Right forelimb (tissue), 1 donor: ENCODE measurements at places on chromosomes 6 and 20.

DNA sequence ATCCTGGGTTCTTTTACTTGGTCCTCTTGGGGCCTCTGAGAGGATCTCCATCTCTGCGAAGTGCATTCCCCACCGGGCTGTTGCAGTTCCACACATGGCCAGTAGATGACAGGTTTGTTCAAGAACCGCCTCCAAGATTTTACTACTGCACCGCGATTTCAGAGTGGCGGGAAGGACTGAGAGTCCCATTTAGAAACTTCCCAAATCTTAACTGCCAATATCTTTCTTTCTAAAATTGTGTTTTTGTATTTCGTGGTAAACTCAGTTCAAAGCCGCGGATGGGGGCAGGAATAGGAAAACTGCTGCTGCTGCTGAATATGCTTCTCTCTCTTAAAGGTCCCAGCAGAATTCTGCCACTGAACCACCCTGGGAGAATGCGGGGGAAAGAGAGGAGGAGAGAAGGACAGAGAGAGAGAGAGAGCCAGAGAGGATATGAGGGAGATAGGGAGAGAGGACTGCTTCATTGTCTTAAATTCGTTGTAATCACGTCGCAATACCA is 8.6 kb upstream of the BTNL2 start:
- DNase-seq, result peak; percentile 80

DNA sequence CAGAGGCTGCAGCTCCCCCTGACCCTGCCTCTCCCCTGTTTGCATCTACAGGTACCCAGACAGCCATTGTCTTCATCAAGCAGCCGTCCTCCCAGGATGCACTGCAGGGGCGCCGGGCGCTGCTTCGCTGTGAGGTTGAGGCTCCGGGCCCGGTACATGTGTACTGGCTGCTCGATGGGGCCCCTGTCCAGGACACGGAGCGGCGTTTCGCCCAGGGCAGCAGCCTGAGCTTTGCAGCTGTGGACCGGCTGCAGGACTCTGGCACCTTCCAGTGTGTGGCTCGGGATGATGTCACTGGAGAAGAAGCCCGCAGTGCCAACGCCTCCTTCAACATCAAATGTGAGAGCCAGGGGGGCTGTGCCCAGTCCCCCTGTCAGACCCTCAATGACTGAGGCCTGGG is 42.1 kb upstream of the SRF start:
- DNase-seq, result no peak

- DNase-seq, result no peak
Measured at GRCh38 chr6:70409216-70409615, 4.1 kb upstream of the FAM135A start.

DNA sequence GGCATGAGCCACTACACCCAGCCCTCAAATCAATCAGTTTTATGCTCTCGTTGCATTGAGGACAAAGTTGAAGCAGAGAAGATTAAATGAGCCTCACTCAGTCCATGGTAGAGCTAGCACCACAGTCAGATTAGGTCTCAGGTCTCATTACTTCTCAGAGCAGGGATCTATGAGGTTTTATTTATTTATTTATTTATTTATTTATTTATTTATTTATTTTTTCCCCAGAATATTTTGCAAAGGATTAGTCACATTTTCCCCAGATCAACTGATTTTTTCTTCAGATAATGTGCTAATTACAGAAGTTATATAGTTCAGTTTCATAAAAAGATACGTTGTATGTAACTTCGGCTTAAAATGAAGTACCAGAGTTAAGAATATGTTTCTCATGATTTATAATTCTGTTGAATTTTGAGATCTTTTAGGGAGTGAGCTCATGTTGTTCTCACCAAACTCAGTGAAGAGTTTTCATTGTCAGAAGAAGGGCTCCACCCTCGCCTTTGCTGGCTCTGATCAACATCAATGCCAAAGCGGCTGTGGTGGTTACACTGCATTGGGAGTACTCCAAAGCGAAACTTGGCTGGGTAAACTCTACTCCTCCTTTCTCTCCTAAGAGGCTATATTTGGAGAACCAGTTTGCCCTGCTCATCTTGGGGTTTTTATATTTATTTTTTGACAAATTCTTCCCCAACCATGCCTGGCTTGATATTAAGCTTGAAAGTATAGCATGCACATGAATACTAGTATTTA is 12.9 kb upstream of the ID4 start:
- DNase-seq, result no peak

GRCh38 chr6:51199105-51199552 is 380.5 kb downstream of the TFAP2B start:
- DNase-seq, result no peak

DNA sequence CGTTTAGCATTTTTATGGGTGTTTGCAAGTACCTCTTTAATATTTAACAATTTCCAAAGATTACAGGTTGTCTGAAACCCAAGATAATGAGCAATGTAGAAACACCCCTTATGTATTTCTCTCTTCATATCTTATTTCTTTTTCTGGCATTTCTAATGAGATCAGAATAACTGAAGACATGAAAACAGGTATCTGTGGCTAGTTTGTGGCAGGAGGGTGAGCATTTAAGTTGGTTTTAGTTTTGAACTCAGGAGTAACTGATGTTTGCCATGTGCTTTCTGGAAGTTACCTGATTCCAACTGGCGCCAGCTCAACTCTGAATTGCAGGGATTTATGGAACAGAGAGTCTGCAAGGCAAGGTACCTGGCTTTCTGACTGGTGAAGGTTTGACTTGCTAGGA is 35.4 kb upstream of the PRL start:
- no peak for DNase-seq

- DNase-seq, result no peak
Measured at GRCh38 chr6:29619578-29620160, 13.3 kb downstream of the GABBR1 start.

- no peak for DNase-seq
Measured at GRCh38 chr6:125738276-125738675, 11.2 kb upstream of the HEY2 start.

GRCh38 chr6:161019324-161019839 is 27.8 kb downstream of the MAP3K4 start:
- no peak for DNase-seq

- DNase-seq, result no peak
Measured at GRCh38 chr6:137678451-137678850, 184.3 kb upstream of the OLIG3 start.

DNA sequence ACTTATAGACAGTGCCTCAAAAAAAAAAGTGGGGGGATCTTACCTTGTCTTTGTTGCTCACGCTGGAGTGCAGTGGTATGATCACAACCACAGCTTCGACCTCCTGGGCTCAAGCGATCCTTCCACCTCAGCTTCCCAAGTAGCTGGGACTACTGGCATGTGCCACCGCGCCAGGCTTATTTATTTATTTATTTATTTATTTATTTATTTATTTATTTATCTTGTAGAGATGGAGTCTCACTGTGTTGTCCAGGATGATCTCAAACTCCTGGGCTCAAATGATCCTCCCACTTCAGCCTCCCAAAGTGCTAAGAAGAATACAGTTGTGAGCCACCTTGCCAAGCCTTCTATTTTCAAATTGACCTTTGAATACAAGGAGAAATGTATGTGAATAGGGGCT is 553.0 kb upstream of the BTBD3 start:
- DNase-seq, result no peak

DNA sequence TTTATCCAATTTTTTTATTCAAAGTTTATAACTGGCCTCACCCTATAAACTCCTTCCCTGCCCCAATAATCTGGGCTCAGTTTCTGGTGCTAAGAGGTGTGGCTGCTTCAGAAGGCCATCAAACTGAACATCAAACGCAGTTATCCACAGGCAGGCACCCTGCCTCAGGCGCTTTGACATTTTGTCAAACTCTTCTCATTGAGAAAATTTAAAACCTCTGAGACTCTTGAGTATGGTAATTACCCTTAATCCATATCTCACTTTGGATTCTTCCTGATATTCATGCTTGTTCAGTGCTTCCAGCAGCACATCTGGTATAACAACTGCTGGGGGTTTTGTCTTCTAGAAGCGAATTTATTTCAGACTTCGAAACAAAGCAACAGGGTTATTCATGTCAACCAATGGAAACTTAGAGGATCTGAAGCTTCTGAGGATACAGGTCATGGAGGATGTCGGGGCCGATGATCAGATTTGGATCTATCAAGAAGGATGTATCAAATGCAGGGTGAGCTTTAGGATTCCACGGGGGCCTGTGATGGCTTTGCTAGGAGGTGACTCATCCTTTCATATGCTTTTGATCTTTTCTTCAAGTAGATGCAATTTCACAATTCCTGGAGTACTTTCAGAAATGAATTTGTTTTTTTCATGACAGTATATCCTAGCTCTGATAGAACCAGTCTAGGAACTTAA is 68.2 kb downstream of the RTN4IP1 start:
- no peak for DNase-seq

DNA sequence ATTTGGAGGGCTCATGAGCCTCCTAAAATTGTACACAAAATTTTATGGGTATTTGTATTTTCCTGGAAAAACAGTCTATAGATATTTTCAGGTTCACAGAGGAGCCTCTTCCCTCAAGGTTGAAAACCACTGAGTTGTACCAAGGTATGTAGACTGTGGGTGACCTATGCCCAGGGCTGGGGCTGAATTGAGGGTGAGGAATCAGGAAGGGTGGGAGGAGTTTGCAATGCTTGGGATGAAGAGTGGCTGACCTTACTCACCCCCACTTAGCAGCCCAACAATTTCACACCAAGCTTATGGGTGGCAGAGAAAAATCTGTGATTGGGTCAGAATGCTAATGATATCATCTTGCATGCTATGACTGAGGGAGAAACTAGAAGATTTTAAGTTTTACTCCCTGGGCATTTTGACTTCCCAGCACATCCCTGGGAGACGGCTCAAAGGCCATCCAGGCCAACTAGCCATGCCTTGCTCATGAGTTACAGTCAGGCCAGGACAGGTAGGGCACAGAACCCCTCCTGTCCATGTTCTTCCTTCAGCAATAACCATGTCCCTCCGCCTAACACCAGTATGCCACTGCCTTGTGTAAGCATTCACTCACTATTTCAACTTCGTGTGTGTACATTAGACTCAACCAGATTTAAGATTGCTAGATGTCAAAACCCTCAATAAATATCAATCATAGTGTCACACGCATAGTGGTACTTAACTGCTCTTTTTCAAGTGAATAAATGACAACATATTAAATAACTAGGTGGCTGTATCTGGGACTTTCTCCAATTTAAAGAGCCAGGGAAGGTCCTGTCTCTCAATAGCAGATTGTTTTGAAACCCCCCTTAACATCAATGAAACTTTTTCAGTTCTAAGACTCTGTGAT is 16.6 kb downstream of the ADTRP start:
- no peak for DNase-seq

- peak; percentile 77 for DNase-seq
Measured at GRCh38 chr20:46681032-46681854, 8.0 kb downstream of the TP53RK start.

- DNase-seq, result no peak
Measured at GRCh38 chr20:38547288-38548085, 33.5 kb upstream of the ADIG start.

DNA sequence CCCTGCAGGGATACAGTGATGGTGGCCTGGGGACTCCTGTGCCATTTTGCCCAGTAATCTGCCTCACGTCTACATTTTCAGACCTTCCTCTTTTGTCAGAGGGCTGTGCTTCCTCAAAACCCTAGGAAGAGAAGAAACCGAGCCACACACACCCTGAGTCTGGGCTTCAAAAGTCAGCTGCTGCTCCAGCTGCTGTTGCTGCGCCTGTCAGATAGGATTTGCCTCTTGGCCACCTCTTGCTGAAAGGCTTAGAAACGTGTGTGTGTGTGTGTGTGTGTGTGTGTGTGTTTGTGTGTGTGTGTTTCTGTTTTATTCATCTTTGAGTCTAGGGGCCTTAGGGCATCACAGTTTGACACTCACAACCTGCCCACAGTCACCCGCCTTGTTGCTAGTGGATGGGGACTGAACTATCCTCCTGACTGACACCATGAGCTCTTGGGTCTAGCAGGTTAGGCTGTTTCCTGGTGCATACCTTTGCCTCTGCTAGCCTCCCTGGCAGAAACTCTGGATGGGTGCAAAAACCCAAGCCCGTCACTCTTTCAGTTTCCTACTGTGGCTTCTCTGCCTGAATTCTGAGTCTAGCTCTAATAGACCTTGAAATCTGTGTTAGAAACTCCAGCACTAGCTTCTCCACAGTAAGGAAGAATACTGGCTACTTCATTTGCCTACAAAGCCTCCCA is 94.9 kb upstream of the CEP85L start:
- DNase-seq, result peak; percentile 51

- DNase-seq, result no peak
Measured at GRCh38 chr6:89244241-89244985, 27.3 kb upstream of the GABRR1 start.

- DNase-seq, result no peak
Measured at GRCh38 chr6:74447013-74447412, 751.0 kb downstream of the CD109 start.

- DNase-seq, result peak; percentile 33
Measured at GRCh38 chr6:41649596-41649995, 11.3 kb downstream of the MDFI start.

- DNase-seq, result no peak
Measured at GRCh38 chr20:50163570-50164317, 10.2 kb upstream of the PEDS1 start.

DNA sequence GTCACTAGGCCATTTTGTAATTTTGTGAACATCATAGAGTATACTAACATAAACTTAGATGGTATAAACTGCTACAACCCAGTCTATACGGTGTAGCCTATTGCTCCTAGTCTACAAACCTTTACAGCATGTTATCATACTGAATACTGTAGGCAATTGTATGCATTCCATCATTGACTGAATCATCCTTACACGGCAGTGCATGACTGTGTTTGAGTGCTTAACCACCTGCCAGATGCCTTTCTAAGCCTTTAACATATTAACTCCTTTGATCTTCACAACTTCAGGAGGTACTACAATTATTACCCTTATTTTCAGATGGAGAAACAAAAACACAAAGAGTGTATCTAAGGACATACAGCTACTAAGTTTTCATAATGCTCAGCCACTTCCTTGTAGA is 14.0 kb downstream of the DPPA5 start:
- no peak for DNase-seq

GRCh38 chr6:64143101-64143500 is 507.5 kb downstream of the PHF3 start:
- DNase-seq, result no peak

- no peak for DNase-seq
Measured at GRCh38 chr6:156557251-156557910, 219.8 kb upstream of the ARID1B start.

- DNase-seq, result no peak
Measured at GRCh38 chr6:114955363-114955762, 612.5 kb upstream of the HS3ST5 start.

- DNase-seq, result peak; percentile 75
Measured at GRCh38 chr20:58623579-58624473, 27.3 kb upstream of the STX16 start.

DNA sequence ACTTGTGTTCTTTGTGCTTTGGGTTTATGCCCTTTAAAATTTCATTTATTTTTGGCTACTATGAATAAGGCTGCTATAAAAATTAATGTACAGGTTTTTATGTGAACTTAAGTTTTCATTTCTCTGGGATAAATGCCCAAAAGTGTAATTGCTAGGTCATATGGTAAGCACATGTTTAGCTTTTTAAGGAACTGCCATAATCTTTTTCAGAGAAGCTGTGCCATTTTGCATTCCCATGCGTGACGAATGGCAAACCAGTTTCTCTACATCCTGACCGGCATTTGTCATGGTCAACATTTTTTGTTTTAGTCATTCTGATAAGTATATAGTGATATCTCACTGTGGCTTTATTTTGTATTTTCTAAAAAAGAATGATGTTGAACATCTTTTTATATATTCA is 236.0 kb upstream of the SGK1 start:
- DNase-seq, result no peak
